ENCODE measurements at places on chromosomes 12 and 14. TPM values are rescaled to one million over a fixed set of nuclear protein-coding genes. Genes with fewer than 3 reads are reported as not detected.

RNU4-1 gene
- total RNA-seq, result 2,622 TPM

LYZ gene
- total RNA-seq, result 69.9 TPM

LUM gene
- total RNA-seq, result 21.4 TPM

NYNRIN gene
- total RNA-seq, result 2.4 TPM

P2RX2 gene
- not detected for total RNA-seq

BHLHE41 gene
- 0.54 TPM for total RNA-seq

PAH gene
- total RNA-seq, result 2,034 TPM

ACYP1 gene
- 2.4 TPM for total RNA-seq

- no peak overlapping the region for H3K27ac ChIP-seq
- no peak for DNase-seq
- H3K4me3 ChIP-seq, result no peak overlapping the region
Measured at GRCh38 chr14:85122690-85123089, 407.3 kb upstream of the FLRT2 start.

GRCh38 chr12:47417121-47417520, 288.7 kb downstream of the RPAP3 start:
- no peaks in the 10 kb centered on the region for H3K4me1 ChIP-seq
- no peaks in the 10 kb centered on the region for H3K36me3 ChIP-seq
- no peaks in the 10 kb centered on the region for H3K27me3 ChIP-seq
- no peak overlapping the region for H3K27ac ChIP-seq
- no peak overlapping the region for H3K4me3 ChIP-seq

- H3K27me3 ChIP-seq, result no peaks in the 10 kb centered on the region
- H3K27ac ChIP-seq, result no peak overlapping the region
Measured at GRCh38 chr12:131911028-131911650, 16.7 kb downstream of the ULK1 start.

- H3K36me3 ChIP-seq, result peaks cover 71% of the 10 kb centered on the region
- no peaks in the 10 kb centered on the region for H3K27me3 ChIP-seq
- H3K27ac ChIP-seq, result no peak overlapping the region
Measured at GRCh38 chr12:109264095-109264942, 44.8 kb downstream of the FOXN4 start.

DNA sequence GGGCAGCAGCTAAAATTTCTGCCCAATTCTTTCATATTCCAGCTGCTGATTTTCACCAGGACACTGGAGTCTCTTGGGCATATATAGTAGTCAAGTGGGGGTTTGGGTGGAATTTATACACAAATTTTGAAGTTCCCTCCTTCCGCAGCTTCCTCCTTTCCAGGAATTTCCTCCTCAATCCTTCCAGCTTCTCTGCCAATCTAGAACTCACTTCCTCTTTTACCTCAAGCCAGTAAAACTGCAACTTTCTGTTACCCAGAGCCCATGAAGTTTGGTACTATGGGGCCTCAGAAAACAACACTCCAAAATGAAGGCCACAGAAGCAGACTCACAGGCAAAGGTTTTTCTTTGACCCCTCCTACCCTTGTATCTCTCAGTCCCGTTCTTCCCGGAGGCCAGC, 51.7 kb upstream of the G2E3 start:
- H3K36me3 ChIP-seq, result no peaks in the 10 kb centered on the region
- no peaks in the 10 kb centered on the region for H3K4me1 ChIP-seq
- H3K4me3 ChIP-seq, result no peak overlapping the region
- H3K27me3 ChIP-seq, result no peaks in the 10 kb centered on the region
- H3K27ac ChIP-seq, result no peak overlapping the region

DNA sequence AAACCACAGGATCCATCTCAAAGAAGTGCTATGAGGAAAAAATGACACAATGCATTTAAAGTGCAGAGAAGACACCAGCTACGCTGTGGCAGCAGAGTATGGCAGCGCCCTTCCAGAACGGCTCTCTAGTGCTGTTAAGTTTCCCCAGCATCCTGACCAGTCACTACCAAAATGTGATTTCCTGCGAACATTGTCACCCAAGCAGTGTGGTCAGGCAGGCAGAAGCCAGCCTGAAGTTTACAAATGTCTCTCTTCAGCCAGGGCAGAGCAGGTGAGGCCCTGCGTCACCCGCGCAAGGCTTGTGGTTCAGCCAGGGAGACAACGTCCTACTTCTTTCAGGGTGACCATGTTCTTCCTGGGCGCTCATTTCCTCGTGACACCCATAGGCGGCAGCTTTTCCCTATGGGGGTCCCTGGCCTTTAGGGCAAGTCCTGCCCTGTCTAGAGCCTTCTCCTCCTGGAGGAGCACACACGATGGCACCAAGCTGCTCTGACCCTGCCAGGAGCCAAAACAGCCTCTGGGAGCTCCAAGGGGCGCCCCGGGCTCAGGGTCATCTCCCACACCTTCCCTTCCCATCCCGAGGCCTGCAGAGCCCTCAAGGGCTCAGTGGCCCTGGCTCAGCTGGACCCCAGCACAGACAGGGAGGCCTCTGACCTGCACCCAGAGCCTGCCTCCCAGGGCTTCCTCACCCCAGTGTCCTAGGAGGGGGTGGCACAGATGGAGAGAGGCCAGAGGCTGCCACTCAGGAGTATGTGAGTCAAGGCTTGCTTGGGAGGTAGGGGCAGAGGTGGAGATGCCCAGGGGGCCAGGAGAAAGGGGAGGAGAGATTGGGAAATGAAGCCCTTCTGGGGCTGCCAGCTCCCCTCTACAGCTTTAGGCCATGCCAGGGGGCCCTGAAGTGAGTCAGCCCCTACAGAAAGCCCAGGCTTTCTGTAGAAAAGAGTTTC, 41.9 kb downstream of the PSMA6 start:
- no peaks in the 10 kb centered on the region for H3K36me3 ChIP-seq
- peaks cover 55% of the 10 kb centered on the region for H3K4me1 ChIP-seq
- H3K27me3 ChIP-seq, result no peaks in the 10 kb centered on the region
- no peak for DNase-seq
- H3K4me3 ChIP-seq, result no peak overlapping the region

GRCh38 chr14:24162093-24162492, 1.0 kb downstream of the IRF9 start:
- H3K4me1 ChIP-seq, result no peaks in the 10 kb centered on the region
- DNase-seq, result no peak
- peaks cover 16% of the 10 kb centered on the region for H3K36me3 ChIP-seq
- no peaks in the 10 kb centered on the region for H3K27me3 ChIP-seq
- peak overlapping the region; percentile 81 for H3K27ac ChIP-seq

GRCh38 chr12:67919406-67919805, 69.8 kb upstream of the IFNG-AS1 start:
- no peaks in the 10 kb centered on the region for H3K27me3 ChIP-seq
- H3K4me3 ChIP-seq, result no peak overlapping the region
- H3K27ac ChIP-seq, result no peak overlapping the region

- H3K4me3 ChIP-seq, result no peak overlapping the region
- H3K27me3 ChIP-seq, result no peaks in the 10 kb centered on the region
- no peaks in the 10 kb centered on the region for H3K36me3 ChIP-seq
Measured at GRCh38 chr14:68041876-68042354, 222.3 kb downstream of the RAD51B start.

DNA sequence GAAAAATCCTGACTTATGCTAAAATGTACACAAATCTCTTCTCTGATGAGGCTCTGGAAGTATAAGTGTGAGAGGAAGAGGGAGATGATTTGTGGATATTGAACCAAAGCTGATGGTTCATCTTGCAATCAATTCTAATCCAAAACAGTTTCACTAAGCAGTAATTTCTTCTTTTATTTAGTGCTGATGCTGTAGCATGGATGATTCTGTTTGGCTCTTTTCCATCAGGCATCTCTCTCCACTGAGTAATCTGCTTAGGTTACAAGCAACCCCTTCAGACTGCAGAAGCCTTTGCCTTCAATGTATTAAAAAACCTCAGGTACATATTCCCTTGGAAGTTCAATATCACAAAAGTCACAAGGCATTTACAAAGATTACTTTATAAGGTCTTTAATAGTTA, 159.1 kb upstream of the CCDC198 start:
- DNase-seq, result no peak
- no peaks in the 10 kb centered on the region for H3K36me3 ChIP-seq
- no peak overlapping the region for H3K27ac ChIP-seq
- H3K4me1 ChIP-seq, result no peaks in the 10 kb centered on the region

DNA sequence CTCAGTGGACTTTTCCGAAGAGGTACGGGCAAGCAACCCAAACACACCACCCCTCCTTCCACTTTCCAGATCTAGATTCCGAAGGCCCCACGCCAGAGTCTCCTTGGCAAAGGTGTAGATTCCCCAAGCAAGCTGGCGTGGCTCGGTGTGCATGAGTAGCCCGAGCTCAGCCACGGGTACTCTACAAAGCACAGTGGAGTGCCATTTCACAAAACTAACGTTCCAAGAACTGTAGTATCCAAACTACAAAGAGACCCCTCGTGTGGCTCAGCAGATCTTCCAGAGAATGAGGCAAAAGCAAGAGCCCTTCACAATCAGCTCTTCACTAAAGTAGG, 72.1 kb downstream of the FOXN3 start:
- H3K4me3 ChIP-seq, result no peak overlapping the region
- H3K27me3 ChIP-seq, result no peaks in the 10 kb centered on the region
- no peak for DNase-seq
- H3K27ac ChIP-seq, result no peak overlapping the region
- peaks cover 37% of the 10 kb centered on the region for H3K4me1 ChIP-seq

DNA sequence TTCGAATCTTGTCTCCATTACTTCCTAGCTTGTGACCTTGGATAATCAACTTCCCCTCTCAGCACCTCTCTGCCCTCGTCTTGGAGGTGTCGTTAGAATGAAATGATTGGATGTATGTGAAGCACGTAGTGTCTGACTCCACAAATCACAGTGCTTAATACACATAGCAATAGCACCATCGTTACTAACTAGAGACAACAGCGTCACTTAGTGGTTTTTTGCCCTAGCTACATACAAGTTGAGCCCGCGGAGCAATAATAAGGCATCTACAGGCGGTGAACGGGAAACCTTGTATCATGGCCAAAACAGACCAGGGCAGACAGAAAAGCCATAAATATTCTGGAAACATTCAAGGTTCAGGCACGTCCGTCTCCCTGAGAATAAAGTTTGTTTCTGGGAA, 154.9 kb downstream of the ASCL4 start:
- H3K27ac ChIP-seq, result no peak overlapping the region
- H3K4me1 ChIP-seq, result no peaks in the 10 kb centered on the region
- no peaks in the 10 kb centered on the region for H3K27me3 ChIP-seq
- DNase-seq, result no peak
- H3K36me3 ChIP-seq, result no peaks in the 10 kb centered on the region
- no peak overlapping the region for H3K4me3 ChIP-seq

- no peaks in the 10 kb centered on the region for H3K36me3 ChIP-seq
- no peaks in the 10 kb centered on the region for H3K27me3 ChIP-seq
- peaks cover 13% of the 10 kb centered on the region for H3K4me1 ChIP-seq
- no peak overlapping the region for H3K27ac ChIP-seq
Measured at GRCh38 chr12:51244269-51244668, 5.6 kb downstream of the DAZAP2 start.

DNA sequence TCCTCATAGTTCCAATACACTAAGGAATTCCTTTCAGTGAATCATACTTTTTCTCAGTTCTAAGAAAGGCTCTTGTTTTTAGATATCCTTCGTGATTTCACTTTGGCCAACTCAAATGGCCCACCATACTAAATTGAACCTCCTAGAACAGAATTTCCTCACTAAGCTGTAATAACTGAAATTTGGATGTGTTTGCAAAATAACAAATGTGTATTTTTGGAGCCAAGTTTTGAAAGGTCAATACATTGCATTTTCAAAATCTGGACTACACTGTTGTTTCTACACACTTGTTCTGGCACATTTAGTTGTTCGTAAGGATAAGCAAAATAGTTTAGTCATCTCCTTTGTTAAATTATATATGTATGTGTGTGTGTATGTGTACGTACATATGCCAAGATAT, 439.0 kb upstream of the STXBP6 start:
- H3K27ac ChIP-seq, result no peak overlapping the region
- H3K27me3 ChIP-seq, result no peaks in the 10 kb centered on the region
- no peaks in the 10 kb centered on the region for H3K36me3 ChIP-seq
- no peaks in the 10 kb centered on the region for H3K4me1 ChIP-seq
- no peak overlapping the region for H3K4me3 ChIP-seq
- DNase-seq, result no peak

All from right lobe of liver (tissue), 6 donors.